ENCODE measurements at places on chromosomes 4 and X.

DNA sequence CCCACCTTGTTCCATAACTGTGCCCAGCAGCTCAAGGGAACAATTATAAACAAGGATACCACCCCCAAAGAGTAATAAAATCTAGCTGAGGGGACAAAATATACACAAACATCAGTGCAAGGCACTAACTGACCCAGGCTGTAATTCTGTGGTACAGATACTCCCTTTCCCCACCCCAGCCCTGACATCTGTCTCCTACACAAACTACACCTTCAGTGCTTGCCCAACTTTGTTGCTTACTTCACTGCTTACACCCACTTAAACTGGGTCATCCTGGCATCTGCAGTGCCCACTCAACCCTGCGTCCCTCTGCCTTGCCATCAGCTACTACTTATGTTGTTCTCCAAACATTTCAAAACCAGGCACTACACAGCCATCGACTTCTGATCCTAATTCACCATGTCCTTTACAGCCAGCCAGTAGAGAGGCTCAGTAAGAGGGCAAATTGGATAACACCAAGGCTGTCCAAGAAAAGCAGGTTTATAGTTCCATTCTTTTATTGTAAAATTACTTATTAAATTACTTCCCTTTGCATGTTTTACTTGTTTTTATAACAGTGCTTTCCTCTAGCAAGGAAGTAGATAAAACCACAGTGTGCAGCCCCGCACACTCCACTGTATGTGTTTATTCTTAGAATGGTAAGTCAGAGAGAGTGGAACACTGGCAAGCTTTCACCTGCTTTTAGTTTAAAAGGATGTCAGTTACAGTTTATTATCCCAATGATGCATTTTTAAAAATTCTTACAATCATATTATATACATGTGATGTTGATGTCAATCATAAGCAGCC lies 149.6 kb downstream of the INPP4B start:
- no peak for DNase-seq

GRCh38 chr4:4849106-4849505 lies 10.4 kb upstream of the MSX1 start:
- DNase-seq: no peak

- DNase-seq: no peak
Observed at GRCh38 chrX:37871626-37872302, 24.4 kb upstream of the DYNLT3 start.

GRCh38 chr4:122963216-122963615 lies 40.8 kb upstream of the NUDT6 start:
- DNase-seq: no peak

DNA sequence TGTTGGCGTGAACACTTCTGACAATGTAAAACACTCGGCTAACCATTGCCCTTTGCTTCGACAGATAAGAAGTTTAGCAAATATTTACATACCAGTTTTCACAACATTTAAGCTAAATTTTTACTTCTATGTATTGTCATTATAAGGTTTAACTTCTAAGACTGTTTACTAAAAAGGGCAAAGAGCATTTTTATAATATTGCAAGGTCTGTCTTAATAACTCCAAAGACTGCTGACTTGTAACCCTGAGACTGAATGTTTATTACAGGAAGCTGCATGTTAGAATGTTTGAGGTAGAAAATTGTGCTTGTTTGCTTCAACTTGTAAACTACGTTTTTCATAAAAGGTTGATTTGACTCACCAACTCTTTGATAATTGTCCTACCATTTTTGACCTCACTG lies 213.2 kb upstream of the RPS6KA3 start:
- DNase-seq: no peak
